Activated CD8-positive, alpha-beta memory T cell treated with anti-CD3 and anti-CD28 coated beads for 48 hours (primary cell): ENCODE measurements at places on chromosomes 3 and 15.

- no peak for DNase-seq
Measured at GRCh38 chr3:115164374-115165221, 17.5 kb upstream of the ZBTB20 start.

DNA sequence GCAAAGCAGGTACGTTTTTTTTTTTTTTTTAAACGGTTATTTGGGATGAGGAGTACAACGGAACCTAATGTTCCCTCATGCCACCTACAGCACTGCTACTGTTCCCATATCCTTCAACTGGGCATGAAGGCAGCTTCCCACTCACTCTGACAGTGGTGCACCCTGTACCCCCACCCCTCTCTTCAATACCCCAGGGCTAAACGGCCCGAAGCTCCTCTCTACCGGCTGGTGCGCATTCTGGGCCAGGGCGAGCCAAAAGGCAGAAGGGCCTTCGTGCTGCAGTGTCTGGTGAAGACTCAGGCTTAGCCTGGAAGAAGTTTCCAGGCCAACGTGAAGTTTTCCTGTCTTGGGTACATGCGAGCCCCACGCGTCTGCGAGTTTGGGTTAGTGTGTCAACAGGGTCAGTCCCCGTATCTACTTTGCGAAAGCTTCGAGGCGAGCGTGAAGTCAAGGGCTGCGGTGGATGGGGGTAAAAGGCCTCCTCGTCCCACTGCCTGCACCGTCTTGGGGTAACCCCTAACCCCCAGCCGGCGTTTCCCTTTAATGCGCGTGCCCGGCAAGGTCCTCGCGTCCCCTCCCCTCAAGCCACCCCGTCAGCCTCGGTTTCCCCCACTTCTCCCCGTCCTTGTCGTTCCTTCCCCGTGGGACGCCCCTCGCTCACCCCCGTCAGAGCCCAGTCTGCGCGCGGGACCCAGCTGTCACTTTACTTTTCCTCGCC lies 765 bp upstream of the UBE2E2 start:
- no peak for DNase-seq

DNA sequence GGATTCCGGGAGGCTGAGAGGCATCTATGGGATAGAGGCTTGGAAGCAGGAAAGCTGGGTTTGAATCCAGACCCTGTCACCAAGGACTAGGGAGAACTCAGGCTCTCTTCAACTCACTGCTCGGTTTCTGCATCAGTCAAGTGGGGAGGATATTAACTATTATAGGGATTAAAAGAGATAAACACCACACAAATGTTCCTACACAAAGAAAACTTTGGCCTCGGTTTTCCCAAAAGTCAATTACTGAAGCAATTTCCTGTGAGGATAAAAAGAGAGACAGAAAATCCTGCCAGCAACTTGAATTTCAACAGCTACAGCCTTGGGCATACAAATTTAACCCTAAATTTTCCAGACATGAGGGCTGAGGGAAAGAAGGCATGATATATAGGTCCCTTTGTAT lies 36.0 kb downstream of the ITGB5 start:
- no peak for DNase-seq

DNA sequence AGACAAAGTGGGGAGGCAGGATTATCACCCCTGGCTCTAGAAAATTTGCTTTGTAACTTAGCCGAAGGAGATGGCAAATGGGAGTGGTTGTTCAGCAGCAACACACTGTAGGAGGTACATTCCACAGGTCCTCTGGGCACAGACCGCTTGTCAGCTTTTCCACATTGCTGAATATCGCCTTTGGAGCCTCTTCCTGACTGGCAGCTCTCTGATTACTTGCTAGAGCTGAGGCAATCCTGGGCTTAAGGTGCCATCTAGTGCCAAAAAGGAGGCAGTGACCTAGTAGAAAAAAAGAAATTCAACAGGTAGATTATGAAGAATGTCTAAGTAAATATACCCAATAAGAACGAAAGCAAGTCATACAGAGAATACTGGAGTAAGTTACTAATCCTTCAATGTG lies 13.1 kb upstream of the SCN5A start:
- DNase-seq, result no peak

- no peak for DNase-seq
Measured at GRCh38 chr3:197472151-197472550, 83.6 kb downstream of the BDH1 start.

DNA sequence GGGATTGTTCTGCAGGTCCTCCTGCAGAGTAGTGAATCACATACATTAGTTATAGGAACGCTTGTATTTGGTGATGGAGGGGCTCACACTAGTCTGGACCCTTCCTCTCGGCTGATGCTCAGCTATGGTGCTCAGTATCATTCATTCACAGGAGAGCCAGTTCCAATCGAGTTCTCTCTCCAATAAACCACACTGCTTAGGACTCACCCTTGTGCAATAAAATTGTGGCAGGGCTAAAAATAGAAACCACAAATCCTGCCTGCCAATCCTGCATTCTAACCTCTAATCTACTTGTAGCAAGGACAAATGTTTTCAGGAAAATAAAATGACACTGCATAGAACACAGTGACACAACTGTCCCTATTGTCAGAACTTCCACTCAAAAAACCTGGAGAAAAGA lies 138.4 kb upstream of the TBL1XR1 start:
- DNase-seq, result no peak
